ENCODE measurements at places on chromosomes 5 and 9.

- no peak for DNase-seq
Measured at GRCh38 chr5:137374110-137374714, 124.9 kb downstream of the SPOCK1 start.

GRCh38 chr9:70195456-70195855, 63.3 kb upstream of the SMC5 start:
- DNase-seq, result no peak

- DNase-seq, result no peak
Measured at GRCh38 chr5:163574472-163575440, 69.3 kb downstream of the MAT2B start.

DNA sequence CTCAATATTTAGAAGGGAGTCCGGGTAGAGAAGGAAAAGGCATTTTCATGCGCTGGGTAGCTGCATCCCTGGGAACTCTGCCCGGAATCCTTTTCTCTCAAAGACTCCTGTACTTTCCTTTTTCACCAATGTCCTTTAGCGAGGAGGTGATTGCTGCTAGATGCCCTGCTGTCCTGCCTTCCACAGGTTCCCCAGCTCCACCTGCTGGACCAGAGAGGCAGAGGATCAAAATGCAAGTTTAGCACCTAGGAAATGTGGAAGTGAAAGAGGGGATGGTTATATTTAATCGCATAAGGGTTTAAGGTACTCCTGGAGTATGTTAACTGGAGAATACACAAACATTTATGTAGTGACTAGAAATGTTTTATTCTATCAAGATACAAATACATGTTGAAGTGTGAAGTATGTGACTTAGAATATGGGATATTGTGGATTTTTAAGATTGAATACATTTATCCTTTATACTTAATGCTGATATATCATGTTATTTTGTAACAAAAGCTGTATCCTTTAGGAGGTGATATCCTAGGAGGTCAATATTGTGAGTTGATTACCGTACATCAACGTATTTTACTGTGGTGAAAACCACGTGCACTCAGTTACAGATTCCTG, 145.7 kb downstream of the ARHGAP26 start:
- DNase-seq, result no peak

DNA sequence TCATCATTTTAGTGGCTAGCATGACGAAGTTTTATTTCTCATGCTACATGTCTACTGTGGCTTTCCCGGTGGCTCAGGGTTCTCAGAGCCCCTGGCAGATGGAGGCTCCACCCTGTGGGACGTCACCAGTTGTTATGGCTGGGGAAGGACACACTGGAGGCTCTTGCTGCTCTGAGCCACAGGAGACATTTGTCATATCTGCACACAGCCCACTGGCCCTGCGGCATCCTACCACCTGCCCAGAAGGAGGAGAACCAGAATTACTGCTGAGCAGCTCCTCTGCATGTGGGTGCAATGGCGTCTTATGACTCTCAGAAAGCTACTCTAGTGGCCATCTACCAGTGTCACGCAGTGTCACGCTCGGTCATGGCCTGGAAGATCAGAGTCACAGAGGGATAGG, 6.6 kb downstream of the OR13J1 start:
- DNase-seq, result no peak
